Activated CD8-positive, alpha-beta T cell treated with anti-CD3 and anti-CD28 coated beads for 36 hours (primary cell): ENCODE measurements at places on chromosomes 7 and 10.
A peak's percentile ranks its signal among the peaks of the same experiment; 100 is the strongest.

DNA sequence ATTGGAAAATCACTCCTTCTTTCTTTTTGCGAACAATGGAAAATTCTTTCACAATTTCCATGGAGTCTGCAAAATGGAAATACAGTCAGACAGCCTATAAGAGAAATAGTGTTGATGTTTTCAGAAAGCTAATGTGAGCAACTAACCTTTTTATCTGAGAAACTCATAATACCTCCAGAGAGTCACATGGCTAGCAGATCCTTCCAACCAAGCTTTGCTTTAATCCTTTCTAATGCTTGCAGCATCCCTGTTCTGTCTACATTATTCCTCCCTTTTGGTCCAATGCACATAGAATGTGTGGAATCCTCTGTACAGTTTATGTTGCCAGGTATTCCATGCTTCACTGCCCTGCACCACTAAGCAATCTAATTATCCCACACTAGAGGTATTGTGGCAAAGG lies 717.5 kb upstream of the LRRN3 start:
- H3K36me3 ChIP-seq: no peaks in the 10 kb centered on the region
- no peak for DNase-seq
- no peak overlapping the region for H3K27ac ChIP-seq
- H3K4me3 ChIP-seq: no peak overlapping the region
- no peaks in the 10 kb centered on the region for H3K4me1 ChIP-seq
- H3K27me3 ChIP-seq: no peaks in the 10 kb centered on the region

- H3K4me1 ChIP-seq: peaks cover 35% of the 10 kb centered on the region
- DNase-seq: no peak
- H3K36me3 ChIP-seq: peaks cover 29% of the 10 kb centered on the region
- peak overlapping the region; percentile 99 for H3K4me3 ChIP-seq
- H3K27ac ChIP-seq: peak overlapping the region; percentile 99
- H3K27me3 ChIP-seq: no peaks in the 10 kb centered on the region
Observed at GRCh38 chr10:100913470-100913865, 705 bp downstream of the SLF2 start.

DNA sequence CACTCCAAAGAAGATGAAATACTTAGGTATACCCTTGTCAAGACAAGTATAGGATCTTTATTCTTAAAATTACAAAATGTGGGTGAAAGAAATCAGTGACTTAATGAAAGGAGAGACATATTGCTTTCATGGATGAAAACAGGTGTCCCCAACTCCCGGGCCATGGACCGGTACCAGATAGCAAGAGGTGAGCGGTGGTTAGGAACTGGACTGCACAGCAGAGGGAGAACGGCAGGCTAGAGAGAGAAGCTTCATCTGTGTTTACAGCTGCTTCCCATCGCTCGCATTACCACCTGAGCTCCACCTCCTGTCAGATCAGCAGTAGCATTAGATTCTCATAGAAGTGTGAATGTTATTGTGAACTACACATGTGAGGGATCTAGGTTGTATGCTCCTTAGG lies 408.9 kb downstream of the CALN1 start:
- no peak overlapping the region for H3K4me3 ChIP-seq
- H3K4me1 ChIP-seq: no peaks in the 10 kb centered on the region
- no peaks in the 10 kb centered on the region for H3K27me3 ChIP-seq
- H3K27ac ChIP-seq: no peak overlapping the region

DNA sequence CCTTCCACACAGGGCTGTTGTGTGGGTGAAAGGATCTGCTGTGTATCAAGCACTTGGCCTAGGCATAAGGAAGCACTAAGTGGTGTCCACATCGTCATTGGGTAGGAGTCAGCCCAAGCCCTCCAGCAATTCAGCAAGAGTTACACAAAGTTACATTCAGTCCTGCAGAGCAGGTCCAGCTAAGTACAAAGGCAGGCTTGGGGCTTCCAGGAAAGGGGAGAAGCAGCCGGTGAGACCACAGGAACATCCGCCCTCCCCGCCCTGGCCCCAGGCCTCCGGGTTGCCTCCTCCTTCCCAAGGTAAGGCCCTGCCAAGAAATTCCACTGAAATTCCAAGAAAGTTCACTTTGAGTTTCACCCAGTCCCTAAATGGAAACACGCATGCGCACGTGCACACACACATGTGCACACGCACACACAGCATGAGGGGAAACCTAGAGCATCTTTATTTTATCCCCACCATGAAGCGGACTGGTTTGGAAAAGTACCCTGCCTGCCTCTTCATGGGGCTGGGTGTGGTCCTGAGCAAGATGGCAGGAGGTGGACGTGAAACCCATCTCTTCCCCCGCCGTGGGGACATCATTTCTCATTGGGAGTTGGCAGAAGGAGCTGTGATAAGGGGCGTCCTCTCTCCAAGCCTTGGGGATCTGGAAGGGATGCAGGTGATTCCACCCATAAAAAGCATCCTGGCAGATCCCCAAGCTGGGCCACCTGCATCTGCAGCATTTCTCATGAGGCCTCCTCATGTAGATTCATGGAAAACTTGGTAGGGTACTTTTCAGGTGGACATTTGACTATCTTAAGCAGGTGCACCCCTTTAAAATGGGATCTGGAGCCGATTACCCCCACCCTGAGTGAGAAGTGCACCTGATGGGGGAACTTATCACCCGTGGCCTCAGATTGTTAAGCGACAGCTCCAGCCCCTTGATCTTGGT lies 69.1 kb upstream of the NANOS1 start:
- H3K27ac ChIP-seq: no peak overlapping the region
- DNase-seq: no peak
- H3K36me3 ChIP-seq: no peaks in the 10 kb centered on the region

GRCh38 chr10:25522946-25523608 lies 348.3 kb downstream of the GPR158 start:
- no peaks in the 10 kb centered on the region for H3K27me3 ChIP-seq
- H3K27ac ChIP-seq: no peak overlapping the region
- no peak for DNase-seq
- no peaks in the 10 kb centered on the region for H3K36me3 ChIP-seq
- H3K4me1 ChIP-seq: no peaks in the 10 kb centered on the region

- no peaks in the 10 kb centered on the region for H3K27me3 ChIP-seq
- H3K27ac ChIP-seq: no peak overlapping the region
- no peak overlapping the region for H3K4me3 ChIP-seq
- no peaks in the 10 kb centered on the region for H3K4me1 ChIP-seq
- no peak for DNase-seq
Observed at GRCh38 chr10:68211669-68212068, 20.2 kb downstream of the ATOH7 start.

GRCh38 chr10:18500576-18500975 lies 150.8 kb downstream of the NSUN6 start:
- no peaks in the 10 kb centered on the region for H3K4me1 ChIP-seq
- H3K4me3 ChIP-seq: no peak overlapping the region
- H3K36me3 ChIP-seq: no peaks in the 10 kb centered on the region
- DNase-seq: no peak
- no peak overlapping the region for H3K27ac ChIP-seq

- no peak for DNase-seq
- H3K36me3 ChIP-seq: peaks cover 4% of the 10 kb centered on the region
- H3K27ac ChIP-seq: no peak overlapping the region
- no peaks in the 10 kb centered on the region for H3K27me3 ChIP-seq
Observed at GRCh38 chr7:77760809-77761453, 37.3 kb downstream of the TMEM60 start.

DNA sequence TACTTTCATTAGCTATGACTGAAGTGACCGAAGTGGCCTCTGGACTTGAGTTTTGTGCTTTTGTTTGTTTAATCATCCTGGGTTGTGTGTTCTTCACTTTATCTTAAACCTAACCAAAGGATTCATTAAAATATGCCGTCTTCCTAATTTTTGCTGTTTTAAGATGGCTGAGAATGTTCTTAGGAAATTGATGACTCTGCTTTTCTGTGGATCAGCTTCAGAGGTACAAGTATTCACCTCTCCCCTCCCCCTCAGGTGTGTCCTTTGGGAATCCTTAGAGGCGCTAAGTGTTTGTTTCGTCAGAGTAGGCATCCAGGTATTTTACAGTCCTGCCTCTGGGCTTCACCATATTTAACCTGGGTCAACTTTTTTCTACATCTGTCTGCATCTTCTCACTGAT lies 1.1 kb downstream of the CCDC126 start:
- peaks cover 2% of the 10 kb centered on the region for H3K27me3 ChIP-seq
- peak overlapping the region; percentile 47 for H3K27ac ChIP-seq
- DNase-seq: no peak
- H3K4me1 ChIP-seq: peaks cover 69% of the 10 kb centered on the region
- peaks cover 3% of the 10 kb centered on the region for H3K36me3 ChIP-seq
- peak overlapping the region; percentile 83 for H3K4me3 ChIP-seq

DNA sequence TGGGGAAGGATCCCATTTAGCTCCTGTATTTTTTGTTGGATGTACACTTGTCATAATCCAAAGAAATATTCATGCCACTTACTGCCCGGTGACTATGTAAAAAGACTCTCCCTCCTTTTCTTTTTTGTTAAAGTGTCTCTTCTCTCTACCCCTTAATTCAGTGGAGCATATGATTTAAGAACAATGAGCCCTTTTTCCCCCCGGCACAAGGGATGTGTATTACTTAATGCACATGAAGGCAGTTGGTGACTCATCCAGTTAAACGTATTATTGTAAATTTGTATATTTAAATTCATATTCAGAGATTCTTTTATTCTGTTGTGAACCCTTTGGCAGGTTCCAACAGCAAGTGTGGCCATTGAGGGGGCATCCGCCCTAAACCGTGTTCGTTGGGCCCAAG lies 241.9 kb downstream of the SLC25A13 start:
- no peak for DNase-seq
- H3K4me3 ChIP-seq: no peak overlapping the region
- H3K27ac ChIP-seq: no peak overlapping the region
- peaks cover 26% of the 10 kb centered on the region for H3K27me3 ChIP-seq
- peaks cover 10% of the 10 kb centered on the region for H3K4me1 ChIP-seq

DNA sequence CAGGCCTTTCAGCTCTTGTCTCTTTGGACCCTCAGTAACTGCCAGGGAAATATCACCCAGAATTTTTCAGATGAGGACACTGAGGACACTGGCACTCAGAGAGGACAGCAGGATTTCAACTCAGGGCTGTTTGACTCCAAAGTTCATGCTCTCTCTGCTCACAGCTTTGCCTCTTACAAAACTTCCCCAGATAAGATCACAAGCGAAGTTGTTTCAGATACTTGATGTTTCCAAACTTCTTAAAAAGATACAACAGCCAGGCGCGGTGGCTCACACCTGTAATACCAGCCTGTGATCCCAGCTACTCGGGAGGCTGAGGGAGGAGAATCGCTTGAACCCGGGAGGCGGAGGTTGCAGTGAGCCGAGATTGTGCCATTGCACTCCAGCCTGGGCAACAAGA lies 32.4 kb upstream of the ZRANB1 start:
- peaks cover 1% of the 10 kb centered on the region for H3K27me3 ChIP-seq
- no peak overlapping the region for H3K4me3 ChIP-seq
- H3K36me3 ChIP-seq: no peaks in the 10 kb centered on the region
- peaks cover 5% of the 10 kb centered on the region for H3K4me1 ChIP-seq
- H3K27ac ChIP-seq: no peak overlapping the region

DNA sequence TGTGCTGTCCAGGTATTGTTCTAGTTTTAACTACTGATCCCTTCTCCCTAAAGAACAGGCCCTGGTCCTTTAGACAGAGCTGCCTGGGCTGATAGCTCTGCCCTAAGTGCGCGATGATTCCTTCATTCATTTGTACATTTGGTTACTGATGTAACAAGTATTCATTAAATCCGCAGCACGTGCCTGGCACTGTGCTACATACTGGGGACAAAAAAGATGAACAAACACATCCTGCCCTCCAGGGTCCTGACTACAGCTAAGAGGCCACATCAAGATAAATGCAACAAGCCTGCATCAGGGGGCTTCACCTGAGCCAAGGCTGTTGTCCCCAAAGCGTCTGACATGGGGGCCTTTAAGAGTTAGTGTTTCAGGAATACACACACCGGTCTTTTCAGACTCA lies 99.0 kb upstream of the PODXL start:
- H3K27ac ChIP-seq: no peak overlapping the region
- H3K36me3 ChIP-seq: no peaks in the 10 kb centered on the region
- H3K4me1 ChIP-seq: no peaks in the 10 kb centered on the region

GRCh38 chr10:131726967-131727366 lies 173.8 kb upstream of the PPP2R2D start:
- H3K36me3 ChIP-seq: no peaks in the 10 kb centered on the region
- H3K4me3 ChIP-seq: no peak overlapping the region
- H3K27ac ChIP-seq: no peak overlapping the region
- H3K27me3 ChIP-seq: peaks cover 7% of the 10 kb centered on the region

DNA sequence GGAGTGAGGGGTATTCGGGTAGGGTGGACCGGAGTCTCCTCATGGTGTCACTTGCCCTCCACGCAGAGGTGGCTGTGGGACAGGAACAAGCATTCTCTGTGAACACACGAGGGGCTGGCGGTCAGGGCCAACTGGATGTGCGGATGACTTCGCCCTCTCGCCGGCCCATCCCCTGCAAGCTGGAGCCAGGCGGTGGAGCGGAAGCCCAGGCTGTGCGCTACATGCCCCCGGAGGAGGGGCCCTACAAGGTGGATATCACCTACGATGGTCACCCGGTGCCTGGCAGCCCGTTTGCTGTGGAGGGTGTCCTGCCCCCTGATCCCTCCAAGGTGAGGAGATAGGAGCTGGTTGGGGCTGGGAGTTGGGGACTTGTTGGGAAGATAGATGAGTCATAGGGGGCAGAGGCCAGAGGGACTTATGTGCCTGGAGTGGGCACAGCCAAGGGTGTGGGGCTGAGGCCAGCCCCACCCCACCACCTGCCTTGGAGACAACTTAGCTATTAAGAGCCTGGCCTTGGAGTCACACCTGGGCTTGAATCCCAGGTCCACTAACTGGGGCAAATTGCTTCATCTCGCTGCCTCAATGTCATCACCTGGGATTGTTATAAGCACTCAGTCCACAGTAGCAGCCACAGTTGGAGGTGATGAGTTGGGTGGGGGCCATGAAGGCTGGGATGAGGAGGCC lies 13.9 kb downstream of the FLNC start:
- no peaks in the 10 kb centered on the region for H3K27me3 ChIP-seq
- DNase-seq: no peak
- H3K4me3 ChIP-seq: no peak overlapping the region

GRCh38 chr7:131893631-131894340 lies 337.4 kb upstream of the PODXL start:
- DNase-seq: no peak
- H3K4me3 ChIP-seq: no peak overlapping the region
- H3K4me1 ChIP-seq: no peaks in the 10 kb centered on the region
- H3K27me3 ChIP-seq: peaks cover 12% of the 10 kb centered on the region

DNA sequence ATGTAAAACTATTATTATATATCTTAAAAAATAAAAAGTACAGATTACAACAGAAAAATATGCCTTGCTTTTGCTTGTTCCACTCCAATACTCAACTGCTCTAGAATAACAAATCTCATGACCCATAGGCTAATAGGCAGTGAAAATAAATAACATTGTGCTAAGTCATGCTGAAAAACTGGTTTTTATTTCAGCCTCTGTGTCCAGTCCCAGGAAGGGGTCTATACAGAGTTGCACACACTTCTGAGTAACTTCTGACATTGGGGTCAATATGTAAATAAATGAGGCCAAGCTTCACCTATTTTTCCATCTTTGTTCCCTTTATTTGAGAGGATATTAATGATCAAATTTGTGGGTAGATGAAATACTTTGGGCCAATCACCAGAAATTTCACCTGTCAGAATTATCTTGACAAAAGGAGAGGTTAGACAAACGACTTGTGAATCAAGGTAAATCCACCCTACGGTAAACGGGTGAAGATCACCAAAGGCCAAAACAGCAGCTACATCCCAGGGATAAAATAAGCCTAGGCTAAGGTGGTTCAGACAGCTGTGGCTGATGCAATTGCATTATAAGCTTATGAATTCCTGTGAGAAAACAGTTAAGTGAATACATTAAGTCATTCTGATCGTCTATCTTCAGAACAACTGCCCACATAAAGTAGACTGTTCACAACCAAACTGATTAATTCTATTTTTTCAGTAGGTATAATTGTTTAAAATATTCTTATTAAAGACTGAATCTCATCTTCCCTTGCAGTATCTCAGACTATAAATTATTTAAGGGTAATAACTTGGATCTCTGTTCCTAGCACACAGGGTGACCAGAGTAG lies 87.5 kb downstream of the UBE2H start:
- H3K4me1 ChIP-seq: peaks cover 34% of the 10 kb centered on the region
- H3K27ac ChIP-seq: no peak overlapping the region
- DNase-seq: no peak
- no peak overlapping the region for H3K4me3 ChIP-seq
- H3K36me3 ChIP-seq: peaks cover 6% of the 10 kb centered on the region
